ENCODE measurements at places on chromosomes 1 and 21.

DNA sequence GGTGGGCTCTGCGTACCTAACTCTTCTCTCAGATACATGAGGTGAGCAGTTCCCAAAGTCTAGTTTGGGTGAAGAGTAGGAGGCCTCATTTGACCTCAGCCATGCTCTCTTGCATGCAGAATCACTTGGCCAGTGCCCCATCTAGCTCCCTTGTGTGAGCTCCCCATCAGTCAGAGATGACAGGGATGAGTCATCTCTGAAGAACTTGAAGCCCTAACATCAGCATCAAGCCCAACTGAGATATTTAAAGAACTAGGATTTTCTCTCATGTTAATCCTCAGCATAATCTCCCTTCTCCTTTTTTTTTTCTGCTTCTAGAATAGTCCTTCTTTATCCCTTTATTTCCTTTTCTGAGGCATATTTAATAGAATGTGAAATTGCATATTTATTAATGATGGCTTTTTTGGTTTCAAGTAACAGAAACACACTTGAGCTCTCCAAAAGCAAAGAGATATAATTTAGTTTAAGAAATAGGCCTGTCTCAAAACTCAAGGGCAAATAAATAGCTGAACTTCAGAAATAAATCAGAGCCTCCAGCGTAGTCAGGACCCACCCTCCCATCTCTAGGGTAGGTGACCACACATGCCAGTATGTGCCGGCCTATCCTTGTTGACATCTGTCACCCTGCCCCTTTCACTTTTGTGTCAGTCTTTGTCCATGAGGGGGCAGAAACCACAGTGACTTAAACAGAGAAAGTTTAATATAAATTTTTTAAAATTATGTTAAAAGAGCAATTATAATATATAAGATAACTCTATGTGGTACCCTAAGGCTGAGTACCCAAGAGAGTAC is 112.3 kb downstream of the TSEN15 start:
- no peak for DNase-seq

DNA sequence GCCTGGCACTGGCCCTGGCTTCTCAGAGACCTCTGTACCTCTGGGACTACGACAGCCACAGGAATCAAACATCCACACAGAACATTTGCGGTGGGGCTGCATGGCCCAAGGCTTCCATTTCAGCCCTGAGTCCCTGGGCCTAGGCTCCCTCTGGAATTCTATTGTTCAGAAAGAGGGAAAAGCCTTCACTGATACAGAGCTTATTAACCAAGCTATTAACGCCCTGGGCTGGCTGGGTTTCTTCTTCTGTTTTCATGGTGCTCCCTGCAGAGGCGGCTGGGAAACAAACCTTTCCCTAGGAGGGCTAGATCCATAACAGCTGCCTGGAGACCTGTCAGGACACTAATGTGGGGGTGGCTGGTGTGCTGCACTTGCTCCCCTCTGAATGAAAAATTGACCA is 88.2 kb downstream of the KAZN start:
- no peak for DNase-seq

DNA sequence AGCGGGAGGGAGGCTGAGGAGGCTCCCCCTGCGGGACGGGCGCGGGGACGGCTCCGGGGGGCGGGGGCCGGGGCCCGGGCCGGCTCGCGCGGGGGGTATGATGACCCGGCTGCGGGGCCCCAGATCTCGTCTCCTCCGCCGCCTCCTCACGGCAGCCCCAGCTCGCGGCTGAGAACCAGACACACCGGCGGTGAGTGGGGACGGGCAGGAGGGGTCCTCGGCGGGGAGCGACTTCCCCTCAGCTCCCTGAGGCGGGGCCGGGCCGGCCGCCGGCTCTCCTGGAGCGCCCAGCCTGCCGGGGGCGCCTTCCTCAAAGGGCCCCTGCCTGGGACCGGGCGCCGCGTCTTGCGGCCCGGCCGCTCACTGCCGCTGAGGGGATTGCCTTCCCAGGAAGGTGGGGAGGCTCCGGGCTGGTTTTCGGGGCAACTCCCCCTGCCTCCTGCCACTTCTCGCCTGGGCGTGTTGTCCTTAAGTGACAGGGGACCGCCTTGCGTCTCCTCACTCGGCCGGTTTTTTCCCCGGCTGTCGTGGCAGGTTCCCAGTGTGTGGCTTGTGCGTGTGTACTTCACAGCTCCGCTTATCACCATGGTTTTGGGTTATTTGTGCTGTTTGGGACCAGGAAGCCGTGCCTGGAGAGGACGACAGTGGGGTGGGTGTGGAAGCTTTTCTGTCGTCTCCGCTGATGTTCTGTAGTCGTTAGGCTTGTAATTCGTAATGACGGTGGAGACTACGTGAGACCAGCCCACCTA is 800 bp downstream of the HIPK1 start:
- DNase-seq, result peak; percentile 61

- DNase-seq, result no peak
These were observed 140.4 kb upstream of the USP24 start for GRCh38 chr1:55355549-55355948.

GRCh38 chr1:117689997-117690625 is 84.3 kb downstream of the TENT5C start:
- no peak for DNase-seq

DNA sequence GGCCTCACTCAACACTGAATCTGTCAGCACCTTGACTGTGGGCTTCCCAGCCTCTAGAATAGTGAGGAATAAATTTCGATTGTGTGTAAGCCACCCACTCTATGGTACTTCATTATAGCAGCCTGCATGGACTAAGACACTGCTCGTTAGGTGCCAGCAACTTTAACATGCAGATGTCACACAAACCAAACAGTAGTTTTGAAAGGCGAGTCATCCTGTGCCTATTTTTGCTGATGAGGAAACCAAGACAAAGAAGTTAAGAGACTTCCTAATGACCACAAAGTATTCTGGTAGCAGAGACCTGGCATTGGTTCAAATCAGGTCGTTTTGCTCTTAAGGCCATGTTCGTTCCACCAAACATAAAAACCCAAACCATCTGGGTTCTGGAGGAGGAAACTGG is 42.9 kb downstream of the BATF3 start:
- no peak for DNase-seq

DNA sequence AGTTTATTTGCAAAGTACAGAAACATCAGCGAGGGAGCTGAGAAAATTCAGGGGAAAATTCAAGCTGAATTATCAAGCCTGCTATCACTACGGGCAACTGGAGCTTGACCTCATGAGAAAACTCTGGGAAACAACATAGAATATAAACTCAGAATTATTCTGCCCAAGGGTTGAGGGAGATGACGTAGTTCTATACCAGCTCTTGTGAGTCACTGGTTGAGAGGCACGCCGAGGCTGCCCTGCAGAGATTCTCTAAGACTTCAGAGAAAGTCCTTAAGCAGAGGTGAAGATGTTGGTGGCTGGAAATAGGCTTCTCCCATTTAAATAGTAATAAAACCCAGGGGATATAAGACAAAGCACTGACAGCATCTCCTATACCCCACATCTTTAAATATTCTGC is 12.3 kb downstream of the SYDE2 start:
- DNase-seq, result no peak

- DNase-seq, result no peak
These were observed 49.0 kb downstream of the OBSCN start for GRCh38 chr1:228256626-228257375.

DNA sequence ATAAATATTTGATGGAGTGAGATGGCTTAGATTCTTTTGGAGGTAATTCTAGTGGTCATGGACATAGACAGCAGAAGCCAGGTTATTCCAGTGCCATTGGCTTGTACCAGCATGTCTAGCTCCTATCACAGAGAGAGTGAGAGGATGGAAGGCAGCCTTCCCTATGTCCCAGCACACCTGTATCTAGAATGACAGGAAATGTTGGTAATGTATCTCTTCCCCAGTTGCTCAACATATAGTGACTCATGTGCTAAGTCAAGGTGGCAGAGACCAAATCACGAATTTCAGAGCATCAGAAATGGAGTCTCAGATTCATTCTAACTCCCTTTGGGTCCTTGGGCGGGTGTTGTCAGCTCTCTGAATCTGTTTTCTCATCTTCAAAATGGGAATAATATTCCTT is 28.4 kb downstream of the METTL13 start:
- no peak for DNase-seq

Measured in activated naive CD4-positive, alpha-beta T cell treated with anti-CD3 and anti-CD28 coated beads, Interleukin-2, amount 50 U/mL, for 16 hours (primary cell).